ENCODE measurements at places on chromosomes 5 and 9.
A peak's percentile ranks its signal among the peaks of the same experiment; 100 is the strongest.

GRCh38 chr5:79107020-79107796, 4.4 kb upstream of the BHMT start:
- no peak for DNase-seq

- no peak for DNase-seq
Observed at GRCh38 chr5:142235050-142235797, 89.6 kb downstream of the SPRY4 start.

- DNase-seq: no peak
Observed at GRCh38 chr9:87263291-87263690, 234.4 kb upstream of the DAPK1 start.

DNA sequence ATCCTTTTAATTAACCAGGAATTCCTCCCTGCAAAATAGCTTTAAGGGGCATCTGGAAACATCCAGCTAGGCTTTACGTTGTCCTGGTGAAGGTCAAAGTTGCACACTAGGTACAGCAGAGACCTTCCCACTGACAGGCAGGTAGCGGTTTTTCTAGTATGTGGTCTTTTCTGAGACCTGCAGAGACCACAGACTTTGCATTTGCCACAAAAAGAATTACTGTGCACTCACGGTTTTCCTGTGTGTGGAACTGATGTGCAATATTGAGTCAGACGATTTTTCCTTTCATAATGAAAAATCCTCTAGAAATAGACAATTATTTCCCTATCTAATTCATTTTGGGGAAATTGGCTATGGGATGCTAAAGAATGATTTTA, 417.0 kb upstream of the ADAMTSL1 start:
- no peak for DNase-seq

GRCh38 chr5:159135896-159136531, 36.3 kb upstream of the EBF1 start:
- peak; percentile 52 for DNase-seq

GRCh38 chr9:80028501-80028900, 456.7 kb downstream of the TLE4 start:
- DNase-seq: peak; percentile 86

DNA sequence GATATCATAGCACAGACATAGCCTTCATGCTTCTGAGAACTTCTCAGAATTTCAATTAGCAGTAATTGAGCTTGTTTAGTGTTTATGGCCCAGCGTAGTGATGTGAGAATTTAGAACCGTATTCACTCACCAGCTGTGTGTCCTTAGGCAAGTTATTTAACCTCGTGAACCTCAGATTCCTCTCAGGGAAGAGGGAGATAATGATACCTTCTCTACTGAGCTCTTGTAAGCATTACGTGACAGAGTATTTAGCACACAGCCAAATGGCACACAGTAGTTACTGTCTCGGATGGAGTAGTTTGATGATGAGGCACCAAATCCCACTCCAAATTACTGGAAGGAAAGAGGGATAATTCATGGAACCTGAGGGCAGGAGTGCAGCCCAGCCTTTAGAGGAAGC, 429.3 kb downstream of the CCDC171 start:
- DNase-seq: no peak

DNA sequence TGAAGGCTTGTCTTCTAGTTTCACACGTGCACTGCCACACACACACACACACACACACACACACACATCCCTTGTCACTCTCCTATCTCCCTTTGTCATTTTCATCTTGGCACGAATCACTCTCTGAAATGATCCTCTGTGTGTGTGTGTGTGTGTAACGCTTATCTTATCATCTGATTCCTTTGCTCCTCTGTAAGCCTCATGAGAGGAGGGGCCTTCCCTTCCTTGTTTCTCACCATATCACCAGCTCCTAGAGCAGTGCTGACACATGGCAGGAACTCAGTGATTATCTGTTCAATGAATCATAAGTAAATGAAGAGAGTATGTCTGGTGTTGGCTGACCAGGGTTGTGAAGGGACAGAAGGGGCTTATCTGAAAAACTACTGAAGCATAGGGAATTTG, 53.3 kb downstream of the PDE4D start:
- no peak for DNase-seq

DNA sequence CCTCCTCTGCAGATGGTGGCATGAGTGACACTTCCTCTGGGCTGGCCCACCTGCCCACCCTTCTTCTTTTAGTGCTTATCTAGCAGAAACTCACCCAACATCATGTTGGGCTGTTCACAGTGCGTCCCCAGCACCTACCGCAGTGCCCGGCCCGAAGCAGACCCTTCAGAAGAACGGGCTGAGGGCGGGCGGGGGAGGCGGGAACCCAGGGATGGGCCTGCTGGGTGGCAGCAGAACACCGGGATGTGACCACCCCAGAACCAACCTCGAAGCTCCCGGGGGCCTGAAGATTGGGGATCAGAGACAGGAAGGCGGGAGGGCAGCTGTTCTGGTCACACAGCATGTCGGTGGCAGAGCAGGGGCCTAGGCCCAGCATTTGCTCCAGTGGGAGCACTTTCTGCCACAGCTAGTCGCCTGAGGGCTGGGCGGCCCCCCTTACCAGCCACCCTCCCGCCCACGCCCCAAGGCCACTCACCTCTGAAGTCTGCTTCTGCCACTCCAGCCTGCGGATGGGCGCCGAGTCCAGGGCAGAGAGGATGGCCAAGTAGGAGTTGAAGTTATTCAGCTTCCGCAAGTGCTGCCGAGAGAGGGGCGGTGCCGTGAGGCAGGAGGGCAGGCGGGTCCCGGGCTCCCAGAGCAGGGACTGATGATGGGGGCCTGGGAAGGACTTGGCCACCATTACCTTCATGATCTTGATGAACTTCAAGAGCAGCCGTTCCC, 38.7 kb downstream of the PRRT1B start:
- no peak for DNase-seq

- peak; percentile 69 for DNase-seq
Observed at GRCh38 chr9:21559402-21560280, 77.5 kb upstream of the IFNE start.

GRCh38 chr5:76401801-76402250, 1.3 kb upstream of the IQGAP2 start:
- DNase-seq: no peak

GRCh38 chr5:146884066-146884626, 5.6 kb upstream of the PPP2R2B start:
- DNase-seq: no peak

- no peak for DNase-seq
Observed at GRCh38 chr5:66843065-66843464, 246.9 kb downstream of the MAST4 start.

GRCh38 chr9:5140151-5140550, 45.3 kb downstream of the INSL6 start:
- DNase-seq: no peak

- peak; percentile 31 for DNase-seq
Observed at GRCh38 chr5:95726811-95727763, 4.0 kb upstream of the RHOBTB3 start.

DNA sequence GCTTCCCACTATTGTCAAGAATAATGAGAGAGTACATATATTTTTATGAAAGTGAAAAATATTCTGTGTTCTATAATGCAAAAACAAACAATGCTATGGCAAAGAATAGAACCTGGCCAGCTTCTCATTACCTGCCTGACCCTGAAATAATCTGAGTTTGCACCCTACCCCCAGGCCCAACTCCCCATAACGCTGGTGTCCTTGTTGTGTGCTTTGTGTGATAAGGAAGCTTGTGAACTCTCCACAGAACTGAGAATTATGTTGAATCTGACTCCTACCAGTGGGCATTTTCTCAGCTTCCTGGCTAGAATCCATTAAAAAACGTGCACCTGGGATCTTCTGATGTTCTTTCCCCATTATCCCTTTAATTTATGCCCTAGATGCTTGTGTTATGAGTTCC, 178.0 kb upstream of the GNA14 start:
- DNase-seq: no peak

GRCh38 chr5:41559184-41559583, 48.8 kb upstream of the PLCXD3 start:
- DNase-seq: no peak

DNA sequence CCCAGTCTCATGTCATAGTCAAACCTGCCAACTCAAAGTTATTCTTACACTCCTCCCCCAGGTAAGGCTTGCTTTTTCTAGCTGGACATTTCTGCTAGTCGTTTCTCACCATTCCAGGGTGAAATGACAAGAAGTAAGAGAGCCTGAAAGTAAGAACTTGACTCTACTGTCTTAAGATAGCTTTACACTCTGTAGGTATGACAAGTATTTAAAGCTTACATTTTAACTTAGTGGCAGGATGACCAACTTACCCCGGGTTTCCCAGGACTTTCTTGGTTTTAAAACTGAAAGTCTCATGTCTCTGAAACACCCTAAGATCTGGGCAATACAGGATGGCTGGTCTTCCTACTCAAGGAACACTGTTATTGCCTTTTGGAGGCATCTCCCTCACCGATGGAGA, 67.5 kb upstream of the PIK3R1 start:
- no peak for DNase-seq

- no peak for DNase-seq
Observed at GRCh38 chr5:30607301-30607894, 586.1 kb upstream of the CDH6 start.

GRCh38 chr9:95513711-95514110, 3.1 kb downstream of the PTCH1 start:
- no peak for DNase-seq

DNA sequence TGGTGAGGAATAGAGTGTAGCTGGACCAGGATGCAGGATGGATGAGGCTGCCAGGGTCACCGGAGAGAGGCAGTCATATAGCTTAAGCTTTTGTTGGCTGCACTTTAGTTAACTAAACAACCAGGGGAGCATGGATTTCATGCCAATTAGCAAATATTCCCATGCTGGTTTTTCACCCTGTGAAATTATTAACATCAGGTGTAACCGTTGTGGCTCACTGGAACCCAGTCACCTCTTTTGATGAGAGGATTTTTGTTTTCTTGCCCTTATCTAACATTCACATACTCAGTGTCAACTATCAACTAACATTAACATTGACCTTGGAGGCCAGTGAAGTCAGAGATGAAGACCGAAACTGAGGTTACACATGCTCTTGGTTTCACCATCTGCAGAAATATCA, 97.2 kb upstream of the BASP1 start:
- DNase-seq: no peak

DNA sequence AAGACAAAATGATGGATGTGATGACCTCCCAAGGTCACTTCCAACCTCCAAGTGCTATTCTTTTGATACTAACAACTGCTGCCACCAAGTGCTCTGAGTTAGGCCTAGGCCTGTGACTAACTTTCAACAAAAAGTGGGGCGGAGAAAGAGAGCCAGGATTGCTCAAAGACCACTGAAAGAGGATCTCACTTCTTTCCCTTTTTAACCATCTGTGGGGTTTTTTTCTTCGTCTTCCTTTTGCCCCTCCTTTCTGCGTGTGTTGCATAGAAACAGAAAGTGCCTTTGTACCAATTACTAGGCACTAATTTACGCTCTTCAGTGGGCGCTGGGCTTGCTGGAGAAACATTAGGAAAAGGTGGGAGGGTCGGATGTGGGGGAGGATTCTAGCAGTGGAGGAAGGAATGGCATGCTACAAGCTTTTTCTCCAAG, 8.0 kb downstream of the KLF9 start:
- peak; percentile 70 for DNase-seq

- DNase-seq: no peak
Observed at GRCh38 chr9:94908011-94908563, 181.6 kb downstream of the AOPEP start.

- DNase-seq: no peak
Observed at GRCh38 chr5:114360816-114361723, 800 bp upstream of the KCNN2 start.

DNA sequence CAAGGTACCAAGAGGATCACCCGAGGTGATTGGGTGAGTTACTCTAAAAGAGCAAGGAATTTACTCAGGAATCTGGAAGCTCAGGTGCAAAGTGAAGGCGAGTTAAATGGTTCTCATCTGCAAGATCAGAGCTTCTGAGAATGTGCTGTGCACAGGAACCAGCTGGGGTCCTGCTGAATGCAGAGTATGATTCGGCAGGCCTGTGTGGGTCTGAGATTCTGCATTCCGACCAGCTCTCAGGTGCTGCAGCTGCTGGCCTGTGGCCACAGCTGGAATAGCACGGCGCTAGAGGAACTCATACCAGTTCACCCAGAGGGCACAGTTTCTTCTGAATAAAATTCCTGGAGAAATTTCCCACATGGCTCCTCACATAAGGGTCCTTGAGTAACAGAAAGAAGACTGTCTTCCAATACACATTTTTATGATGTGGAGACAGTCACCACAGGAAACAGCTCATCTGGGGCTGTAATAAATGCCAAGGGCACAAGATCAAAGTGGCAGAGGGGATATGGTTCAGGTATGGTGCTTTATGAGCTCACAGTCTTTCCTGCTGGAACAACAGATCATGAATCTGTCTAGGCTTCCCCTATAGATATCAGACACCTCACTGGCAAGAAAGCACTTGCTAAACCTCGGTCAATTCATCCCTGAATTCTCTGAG, 83.9 kb downstream of the PTPN3 start:
- no peak for DNase-seq

DNA sequence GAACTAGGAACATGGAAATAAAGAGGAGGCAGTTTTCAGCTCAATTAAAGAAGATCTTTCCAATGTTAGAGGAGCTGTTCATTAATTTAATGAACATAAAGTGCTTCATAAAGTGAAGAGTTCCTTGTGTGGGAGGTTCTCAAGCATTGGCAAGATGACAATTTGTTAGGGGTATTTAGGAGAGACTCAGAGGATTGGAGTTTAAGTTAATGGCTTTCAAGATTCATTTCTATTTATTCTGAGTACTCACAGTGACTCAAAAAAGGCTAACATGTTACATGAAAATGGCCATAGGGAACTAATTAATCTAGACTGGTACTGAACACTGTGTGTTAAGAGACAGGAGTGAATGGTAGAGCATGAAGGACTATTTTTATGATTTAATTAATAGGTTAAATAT, 55.4 kb upstream of the CDH12 start:
- no peak for DNase-seq

DNA sequence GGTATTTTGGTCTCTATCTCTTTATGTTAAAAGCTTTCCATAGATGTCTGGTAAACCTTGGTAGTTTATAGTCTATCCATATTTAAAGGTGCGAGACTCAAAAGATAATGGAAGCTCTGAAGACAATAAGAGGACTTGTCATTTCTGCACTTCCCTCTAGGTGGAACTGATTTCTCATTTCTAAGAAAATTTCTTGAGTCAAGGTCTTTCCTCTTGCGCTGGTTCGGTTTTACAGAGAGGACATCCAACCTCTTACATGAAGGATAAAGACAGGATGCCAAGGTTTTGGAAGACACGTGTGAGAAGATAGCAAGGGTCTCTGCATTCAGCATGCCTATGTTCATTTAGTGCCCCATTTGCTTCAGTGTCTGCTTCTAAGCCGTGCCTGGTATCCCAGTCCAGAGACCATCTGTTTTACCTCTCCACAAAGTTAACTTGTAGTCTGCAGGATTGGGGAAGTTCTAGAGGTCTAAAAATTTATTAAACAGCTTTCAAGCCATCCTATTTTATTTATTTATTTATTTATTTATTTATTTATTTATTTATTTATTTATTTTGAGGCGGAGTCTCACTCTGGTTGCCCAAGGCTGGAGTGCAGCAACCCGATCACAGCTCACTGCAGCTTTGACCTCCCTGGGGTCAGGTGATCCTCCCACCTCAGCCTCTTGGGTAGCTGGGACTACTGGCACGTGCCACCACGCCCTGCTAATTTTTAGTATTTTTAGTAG, 41.6 kb downstream of the KIAA1191 start:
- peak; percentile 11 for DNase-seq

- DNase-seq: no peak
Observed at GRCh38 chr5:94157704-94158539, 416.5 kb upstream of the POU5F2 start.
